Endothelial cell of umbilical vein (primary cell): ENCODE measurements at places on chromosomes 7 and 10. TPM values are rescaled to one million over a fixed set of nuclear protein-coding genes. Genes with fewer than 3 reads are reported as not detected.
A peak's percentile ranks its signal among the peaks of the same experiment; 100 is the strongest.

CEP55 gene
- 13.8 and 17.4 TPM in 2 replicates for polyA plus RNA-seq

ASB13 gene
- polyA plus RNA-seq: 5.5 and 6.3 TPM in 2 replicates

EN2 gene
- not detected in 2 replicates for polyA plus RNA-seq

SFXN3 gene
- 117 and 125 TPM in 2 replicates for polyA plus RNA-seq

EPO gene
- not detected in 2 replicates for polyA plus RNA-seq

STEAP4 gene
- polyA plus RNA-seq: not detected in 2 replicates

GIMAP6 gene
- polyA plus RNA-seq: 58.7 and 65.6 TPM in 2 replicates

ZNF853 gene
- polyA plus RNA-seq: 0.47 and 0.49 TPM in 2 replicates

REPIN1 gene
- 108 and 116 TPM in 2 replicates for polyA plus RNA-seq

GRCh38 chr10:100265821-100266485 lies 1.5 kb downstream of the CWF19L1 start:
- DNase-seq: no peak

DNA sequence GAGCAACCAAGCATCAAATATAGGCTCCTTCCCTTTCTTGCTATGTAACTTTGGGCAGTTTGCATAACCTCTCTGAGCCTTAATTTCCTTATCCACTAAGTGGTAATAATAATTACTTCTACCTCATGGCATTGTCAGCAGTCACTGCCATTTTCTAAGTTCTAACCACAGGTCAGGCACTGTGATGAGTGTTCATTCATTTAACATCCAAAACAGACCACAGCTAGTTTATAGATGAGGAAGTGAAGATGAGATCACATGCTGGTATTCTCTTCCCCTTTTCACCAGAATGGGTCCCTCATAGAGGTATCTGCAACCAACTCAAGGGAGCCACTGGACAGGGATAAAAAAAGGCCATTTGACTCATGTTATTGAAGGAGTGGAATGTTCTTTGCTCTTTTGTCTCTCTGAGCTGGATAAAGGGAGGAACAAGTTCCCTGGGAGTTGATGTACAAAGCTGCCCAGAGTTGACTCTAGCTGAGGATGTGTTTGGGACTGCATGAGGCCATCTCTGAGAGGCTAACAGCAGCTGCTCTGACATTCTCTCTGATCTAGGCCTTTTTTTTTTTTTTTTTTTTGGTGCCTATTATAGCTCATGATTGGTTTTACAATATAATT lies 65.0 kb downstream of the DNAJC12 start:
- no peak for DNase-seq

DNA sequence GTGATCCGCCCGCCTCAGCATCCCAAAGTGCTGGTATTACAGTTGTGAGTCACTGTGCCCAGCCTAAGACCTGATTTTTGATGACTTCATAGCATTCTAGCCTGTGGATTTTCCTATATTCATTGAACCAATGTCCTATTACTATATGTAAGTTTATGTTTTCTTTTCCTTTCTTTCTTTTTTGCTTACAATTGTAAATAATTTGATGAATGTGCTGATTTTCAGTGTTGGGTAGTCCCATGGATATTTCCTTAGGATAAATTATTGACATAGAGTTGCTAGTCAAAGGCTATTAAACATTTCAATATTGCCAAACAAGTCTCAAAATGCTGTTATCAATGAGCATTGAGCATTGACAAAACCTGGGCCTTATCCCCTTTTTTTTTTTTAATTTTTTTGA lies 9.9 kb upstream of the PHYH start:
- DNase-seq: no peak

DNA sequence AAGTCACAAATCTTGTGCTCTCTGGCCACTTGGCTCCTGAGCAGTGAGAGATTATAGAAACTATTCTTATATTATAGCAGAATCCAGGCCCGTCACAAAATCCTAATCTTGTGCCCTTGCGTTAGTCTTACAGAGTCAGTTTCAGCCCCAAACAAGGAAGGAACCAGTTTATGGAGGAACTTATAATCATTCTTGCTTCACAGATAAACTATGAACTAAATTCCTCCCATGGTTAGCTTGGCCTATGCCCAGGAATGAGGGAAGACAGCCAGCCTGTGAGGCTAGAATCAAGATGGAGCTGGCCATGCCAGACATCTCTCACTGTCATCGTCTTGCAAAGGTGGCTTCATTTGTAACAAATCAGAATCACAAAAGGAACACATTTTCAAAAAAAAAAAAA lies 199.7 kb upstream of the PITRM1 start:
- no peak for DNase-seq

- DNase-seq: no peak
Measured at GRCh38 chr7:28587211-28587610, 174.9 kb downstream of the CREB5 start.

DNA sequence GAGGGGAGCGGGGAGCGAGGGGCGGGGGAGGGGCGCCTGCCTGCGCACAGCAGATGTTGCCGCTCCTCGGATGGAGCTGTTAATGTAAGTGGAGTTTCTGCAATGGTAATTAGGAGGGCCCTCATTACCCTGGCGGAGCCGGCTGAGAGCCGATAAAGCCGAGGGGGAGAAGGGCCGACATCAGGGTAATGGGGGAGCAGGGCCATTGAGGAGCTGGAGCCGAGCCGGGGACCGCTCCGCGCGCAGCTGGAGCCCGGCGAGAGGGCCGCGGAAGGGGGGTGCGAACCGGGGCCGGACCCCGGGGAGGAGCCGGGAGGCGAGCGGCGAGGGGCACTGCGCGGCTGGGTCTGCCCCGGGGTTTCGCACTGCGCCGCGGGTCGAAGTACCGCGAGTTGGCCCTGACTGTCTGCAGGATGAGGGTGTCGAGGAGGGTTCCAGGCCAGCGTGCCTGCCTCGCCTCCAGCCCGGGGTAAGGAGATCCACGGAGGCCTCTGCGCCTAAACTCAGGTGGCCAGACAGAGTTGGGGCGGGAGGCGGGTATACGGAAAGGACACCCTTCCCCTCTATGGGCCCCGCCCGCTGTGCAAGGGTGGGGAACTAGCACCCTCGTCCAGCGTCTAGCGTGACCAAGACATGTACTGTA lies 55.0 kb upstream of the LBX1 start:
- no peak for DNase-seq

DNA sequence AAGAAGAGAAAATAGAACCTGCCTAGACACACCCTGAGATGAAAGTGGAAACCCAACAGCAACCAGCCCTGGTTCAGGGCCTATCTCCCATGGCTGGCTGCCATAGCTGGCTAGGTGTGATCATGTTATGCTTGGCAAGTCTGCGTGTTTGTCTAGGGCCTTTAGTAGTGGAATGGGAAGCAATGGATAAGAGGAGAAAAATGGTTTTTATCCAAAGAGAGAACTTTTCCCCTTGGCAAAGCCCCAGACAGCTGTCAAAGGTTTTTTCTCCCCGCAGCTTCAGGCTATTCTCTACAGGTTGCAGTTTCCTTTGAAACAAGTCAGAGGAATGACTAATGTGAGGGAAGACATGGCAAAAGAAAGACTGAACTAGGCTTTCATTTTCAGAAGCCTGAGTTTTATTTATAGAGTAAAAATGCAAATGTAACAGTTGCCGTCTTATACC lies 161.5 kb downstream of the SEMA3D start:
- DNase-seq: peak; percentile 68

DNA sequence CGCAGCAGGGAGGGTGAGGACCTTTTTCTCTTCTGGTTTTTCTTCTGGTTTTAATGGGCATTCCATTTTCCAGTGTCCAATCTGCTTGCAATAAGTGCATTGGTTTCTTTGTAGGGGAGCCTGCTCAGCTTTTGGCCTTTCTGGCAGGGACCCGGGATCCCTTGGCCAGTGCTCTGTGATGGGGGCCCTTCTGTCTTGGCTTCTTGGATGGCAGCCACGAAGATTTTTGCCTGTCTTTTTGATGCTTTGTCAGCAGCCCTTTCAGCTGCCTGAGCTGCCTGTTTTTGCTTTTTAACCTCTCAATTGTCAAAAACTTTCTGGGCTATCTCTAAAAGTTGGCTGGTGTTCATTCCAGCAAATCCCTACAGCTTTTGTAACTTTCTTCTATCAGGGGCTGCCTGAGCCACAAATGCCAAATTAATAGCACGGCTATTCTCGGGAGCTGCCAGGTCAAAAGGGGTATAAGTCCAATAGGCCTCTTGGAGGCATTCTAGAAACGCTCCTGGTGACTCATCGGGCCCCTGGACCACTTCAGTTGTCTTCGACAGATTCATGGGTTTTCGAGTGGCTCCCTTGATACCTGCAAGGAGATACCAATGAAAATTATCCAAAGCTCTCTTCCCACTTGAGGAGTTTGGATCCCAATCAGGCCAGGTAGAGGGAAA lies 179.9 kb upstream of the MBL2 start:
- DNase-seq: no peak

DNA sequence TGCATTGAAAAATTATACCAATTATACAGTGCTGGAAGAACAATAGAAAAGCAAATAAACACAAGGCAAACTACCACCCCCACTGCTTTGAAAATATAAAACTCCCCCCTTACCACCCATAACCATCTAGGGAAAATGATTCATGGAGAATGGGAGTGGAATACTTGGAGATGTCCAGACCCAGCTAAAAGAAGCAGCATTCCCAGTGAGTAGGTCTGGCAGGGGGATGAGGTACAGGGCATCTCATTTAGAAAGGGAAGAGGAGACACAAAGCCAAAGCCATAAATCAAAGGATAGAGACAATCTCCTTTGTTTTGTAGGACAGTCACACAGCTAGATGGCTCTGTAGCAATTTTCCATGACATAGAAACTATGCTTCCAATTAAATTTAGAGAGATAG lies 36.0 kb upstream of the DGKI start:
- peak; percentile 10 for DNase-seq

DNA sequence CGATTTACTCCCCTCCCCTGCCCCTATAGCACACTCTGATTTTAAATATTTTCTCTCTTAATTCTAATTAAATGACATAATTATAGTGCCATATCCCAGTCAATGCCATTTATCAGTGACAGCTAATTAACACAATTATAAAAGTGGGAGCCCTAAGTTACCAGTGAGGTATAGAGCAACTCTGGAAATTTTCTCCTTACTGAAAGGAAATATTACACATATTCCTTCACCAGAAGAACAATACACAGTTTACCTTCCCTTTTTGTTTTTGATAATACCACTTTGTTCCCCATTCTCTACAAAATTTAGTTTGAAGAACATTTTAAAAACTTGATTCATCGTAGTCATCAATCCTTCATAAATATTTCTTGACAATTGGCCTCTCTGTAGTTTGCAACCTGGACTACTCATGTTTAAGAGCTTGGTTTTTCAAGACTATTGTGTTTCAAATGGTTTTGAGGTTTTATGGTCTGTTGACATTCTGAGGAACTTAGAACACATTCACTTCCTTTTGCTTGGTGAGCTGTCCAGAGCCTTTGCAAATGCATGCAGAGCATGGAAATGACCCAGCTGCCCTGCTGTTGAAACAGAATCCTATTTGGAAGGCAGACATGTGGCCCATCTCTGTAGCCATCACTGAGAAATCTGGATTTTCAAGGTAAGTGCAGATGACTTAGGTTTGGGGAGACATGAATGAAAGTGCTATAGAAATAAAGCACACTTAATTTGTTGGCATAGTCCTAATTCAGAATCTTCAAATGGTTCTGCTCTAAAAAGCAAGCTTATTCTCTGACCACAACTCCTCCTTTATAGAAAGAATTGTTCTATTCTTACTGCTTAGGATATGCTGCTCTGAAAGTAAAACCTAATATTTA lies at the start of gene GPR141:
TSS of gene GPR141 (plus strand) at position 521 of the 875 bp plus-strand sequence. CDS start 56,628 bp downstream, outside the sequence.
- peak; percentile 3 for DNase-seq

GRCh38 chr7:134935701-134936100 lies 50.6 kb upstream of the AGBL3 start:
- DNase-seq: no peak

- DNase-seq: no peak
Measured at GRCh38 chr10:15112657-15113056, 15.5 kb downstream of the RPP38 start.

- peak; percentile 27 for DNase-seq
Measured at GRCh38 chr10:125700355-125700911, 17.5 kb upstream of the TEX36 start.

- no peak for DNase-seq
Measured at GRCh38 chr10:17984056-17984455, 32.3 kb downstream of the SLC39A12 start.

DNA sequence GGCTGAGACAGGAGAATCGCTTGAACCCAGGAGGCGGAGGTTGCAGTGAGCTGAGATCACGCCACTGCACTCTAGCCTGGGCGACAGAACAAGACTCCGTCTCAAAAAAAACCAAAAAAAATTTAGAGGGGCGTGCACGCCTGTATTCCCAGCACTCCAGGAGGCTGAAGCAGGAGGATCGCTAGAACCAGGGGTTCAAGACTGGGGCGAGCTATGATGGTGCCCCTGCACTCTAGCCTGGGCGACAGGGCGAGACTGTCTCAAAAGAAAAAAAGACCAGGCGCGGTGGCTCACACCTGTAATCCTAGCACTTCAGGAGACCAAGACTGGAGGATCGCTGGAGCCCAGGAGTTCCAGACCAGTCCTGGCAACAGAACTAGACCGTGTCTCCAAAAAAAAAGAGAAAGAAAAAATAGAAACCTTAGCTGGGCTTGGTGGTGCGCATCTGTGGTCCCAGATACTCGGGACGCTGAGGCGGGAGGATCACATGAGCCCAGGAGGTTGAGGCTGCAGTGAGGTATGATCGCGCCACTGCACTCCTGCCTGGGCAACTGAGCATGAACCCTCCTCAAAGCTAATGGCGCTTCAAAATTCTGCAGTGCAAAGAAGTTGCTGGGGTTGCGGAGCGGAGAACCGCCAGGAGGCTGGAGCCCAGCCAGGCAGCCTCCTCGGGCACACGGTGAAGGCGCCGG lies 382 bp upstream of the MBLAC1 start:
- no peak for DNase-seq

GRCh38 chr10:81031774-81032173 lies 494.1 kb downstream of the SH2D4B start:
- no peak for DNase-seq

- DNase-seq: no peak
Measured at GRCh38 chr10:117439243-117439912, 64.1 kb upstream of the PDZD8 start.

GRCh38 chr7:4613846-4614548 lies 68.1 kb upstream of the FOXK1 start:
- no peak for DNase-seq

DNA sequence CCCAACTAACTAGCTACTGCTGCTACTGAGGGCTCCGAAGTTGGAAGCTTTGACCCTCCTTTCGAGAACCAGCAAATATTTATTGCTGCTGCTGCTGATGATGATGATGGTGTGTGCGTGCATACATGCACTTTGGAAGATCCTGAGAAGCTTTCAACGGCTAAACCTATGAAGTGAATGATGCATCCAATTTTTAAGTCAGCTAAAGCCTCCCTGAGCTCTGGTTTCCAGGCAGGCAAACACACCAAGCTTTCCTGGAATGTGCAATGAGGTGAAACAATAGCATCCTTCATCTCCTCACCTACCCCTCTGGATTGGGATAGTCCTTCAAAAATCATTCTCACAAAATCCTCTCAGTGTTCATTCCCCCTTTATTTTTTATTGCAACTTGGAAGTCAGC lies 13.9 kb downstream of the MACC1 start:
- DNase-seq: no peak

GRCh38 chr7:159160450-159160849 lies 15.8 kb upstream of the VIPR2 start:
- no peak for DNase-seq

- DNase-seq: no peak
Measured at GRCh38 chr10:132508581-132509443, 28.8 kb upstream of the INPP5A start.
